ENCODE measurements at places on chromosomes 1 and 21. TPM values are rescaled to one million over a fixed set of nuclear protein-coding genes. Genes with fewer than 3 reads are reported as not detected.

DNA sequence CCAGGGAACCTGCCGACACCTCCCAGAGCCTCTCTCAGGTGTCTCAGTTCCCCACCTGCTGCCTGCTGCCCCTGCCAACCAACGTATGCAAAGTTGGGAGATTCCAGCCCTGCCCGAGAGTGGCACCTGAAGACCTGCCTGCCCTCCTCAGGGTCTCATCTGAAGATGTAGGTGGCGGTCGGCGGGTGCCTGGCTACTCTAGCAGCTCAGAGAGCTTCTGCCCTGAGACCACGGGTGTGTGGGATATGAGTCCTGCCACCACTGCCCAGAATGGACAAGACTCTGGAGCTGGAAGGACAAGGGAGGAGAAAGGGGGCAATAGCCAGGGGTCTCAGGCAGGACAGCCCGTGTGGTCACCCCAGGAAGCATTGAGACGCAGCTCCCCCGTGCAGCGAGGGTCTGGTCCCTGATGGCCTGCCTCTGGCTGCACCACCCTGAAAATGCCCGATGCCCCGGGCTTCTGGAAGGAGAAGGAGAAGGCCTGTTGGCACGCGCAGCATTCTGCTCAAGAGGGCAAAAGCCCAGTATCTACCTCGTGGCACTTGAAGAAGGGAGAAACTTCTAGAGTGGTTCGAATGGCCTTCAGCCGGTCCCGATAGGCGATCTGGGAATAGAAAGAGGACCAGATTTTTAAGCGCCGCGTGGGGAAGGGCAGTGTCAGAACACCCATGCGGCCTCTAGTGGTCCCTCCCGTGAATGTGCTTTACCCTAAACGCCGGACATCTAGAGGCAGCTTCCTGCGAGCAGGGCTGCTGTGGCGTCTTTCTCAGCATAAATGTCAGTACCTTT lies 88.8 kb downstream of the STUM start:
- DNase-seq, result no peak

DNA sequence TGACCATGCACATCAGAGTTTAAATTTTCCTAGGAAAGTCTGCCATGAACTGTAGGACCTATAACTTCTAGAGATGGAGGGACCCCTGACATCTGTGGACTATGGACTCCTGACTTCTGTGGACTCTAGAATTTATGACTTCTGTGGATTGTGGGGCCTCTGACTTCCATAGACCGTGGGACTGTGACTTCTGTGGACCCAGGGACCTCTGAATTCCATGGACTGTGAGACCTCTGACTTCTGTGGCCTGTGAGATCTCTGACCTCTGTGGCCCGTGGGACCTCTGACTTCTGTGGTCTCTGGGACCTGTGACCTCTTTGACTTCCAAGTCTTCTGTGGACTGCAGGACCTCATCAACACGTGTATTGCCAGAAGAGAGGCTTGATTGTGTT lies 36.7 kb downstream of the PEX14 start:
- no peak for DNase-seq

- DNase-seq, result no peak
Measured at GRCh38 chr1:12309783-12310742, 80.2 kb downstream of the VPS13D start.

Gene LRRN2
- 3.2 TPM for total RNA-seq

Gene PPP1R8
- total RNA-seq, result 57.4 TPM

Data from HCT116 (cell line).